ENCODE measurements at places on chromosomes 6 and 20.

DNA sequence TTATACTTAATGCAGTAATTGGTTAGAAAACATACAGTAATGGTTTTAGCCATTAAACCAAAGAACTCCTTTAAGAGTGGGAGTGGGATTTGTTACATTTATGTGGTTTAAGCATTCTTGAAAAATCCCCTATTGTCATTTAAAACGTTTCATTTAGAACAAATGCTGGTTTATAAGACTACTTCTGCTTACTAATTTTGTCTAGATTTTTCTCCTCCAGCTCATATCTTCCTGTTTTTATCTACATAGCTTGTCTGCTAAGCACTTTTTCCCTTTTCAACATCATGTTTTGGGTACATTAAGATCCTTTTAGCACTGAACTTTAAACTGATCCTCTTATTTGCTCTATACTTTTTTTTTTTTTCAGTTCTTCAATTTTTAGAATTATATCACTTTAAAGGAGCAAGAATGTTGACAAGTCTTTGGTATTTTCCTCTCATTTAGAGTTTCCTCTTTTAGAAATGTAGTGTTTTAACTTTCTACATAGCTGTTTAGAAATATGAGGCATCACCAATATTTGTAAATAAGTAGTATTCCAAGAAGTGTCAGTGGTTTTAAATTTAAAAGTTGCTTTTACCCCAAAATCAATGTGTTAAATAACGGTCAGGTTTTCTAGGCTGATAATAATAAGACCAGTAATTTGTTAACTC, 80.9 kb downstream of the SESN1 start:
- no peak for DNase-seq

DNA sequence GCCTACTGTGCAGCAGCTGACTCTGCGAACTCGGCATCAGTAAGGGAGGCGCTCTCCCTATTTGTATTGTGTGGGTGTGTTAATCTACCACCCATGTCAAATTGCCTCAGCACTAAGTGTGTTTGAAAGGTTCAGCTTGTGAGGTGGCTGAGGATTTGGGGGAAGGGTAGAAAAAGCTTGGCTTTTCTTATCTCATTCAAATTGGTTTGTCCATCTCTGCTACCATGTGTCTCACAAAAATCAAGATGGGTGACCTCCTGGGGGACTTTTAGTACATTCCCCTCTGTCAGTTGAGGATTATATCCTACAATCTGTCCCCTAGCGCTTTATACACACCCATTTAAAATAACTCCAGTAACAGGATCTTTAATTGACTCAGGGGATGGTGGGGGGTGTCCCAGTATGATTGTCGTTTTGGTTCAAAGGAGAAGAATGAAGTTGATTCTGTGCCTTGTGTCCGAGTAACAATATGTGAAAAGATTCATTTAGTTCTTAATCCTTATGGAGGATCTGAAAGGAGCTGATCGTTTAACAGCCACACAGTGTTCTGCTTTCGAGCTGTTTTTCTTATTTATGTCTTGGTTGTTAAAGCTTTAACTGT, 609.6 kb downstream of the PKHD1 start:
- DNase-seq, result no peak

GRCh38 chr6:139371421-139372203, 2.8 kb downstream of the CITED2 start:
- no peak for DNase-seq

- no peak for DNase-seq
These were observed 95.3 kb downstream of the NFATC2 start for GRCh38 chr20:51447097-51447764.

- DNase-seq, result no peak
These were observed 348.3 kb downstream of the BCKDHB start for GRCh38 chr6:80454661-80455365.
